Suprapubic skin (tissue), 4 donors: ENCODE measurements at places on chromosomes 16 and 17. TPM values are rescaled to one million over a fixed set of nuclear protein-coding genes. Genes with fewer than 3 reads are reported as not detected.

The DBF4B gene
- 3.5 TPM for total RNA-seq

The VPS25 gene
- total RNA-seq: 66.5 TPM

The CHP2 gene
- 102 TPM for total RNA-seq

GRCh38 chr17:352421-353212 lies at the start of gene RPH3AL:
RPH3AL (minus strand) TSS chr17:352807; CDS start chr17:327543, 25,264 bp downstream.
- no peak for DNase-seq

DNA sequence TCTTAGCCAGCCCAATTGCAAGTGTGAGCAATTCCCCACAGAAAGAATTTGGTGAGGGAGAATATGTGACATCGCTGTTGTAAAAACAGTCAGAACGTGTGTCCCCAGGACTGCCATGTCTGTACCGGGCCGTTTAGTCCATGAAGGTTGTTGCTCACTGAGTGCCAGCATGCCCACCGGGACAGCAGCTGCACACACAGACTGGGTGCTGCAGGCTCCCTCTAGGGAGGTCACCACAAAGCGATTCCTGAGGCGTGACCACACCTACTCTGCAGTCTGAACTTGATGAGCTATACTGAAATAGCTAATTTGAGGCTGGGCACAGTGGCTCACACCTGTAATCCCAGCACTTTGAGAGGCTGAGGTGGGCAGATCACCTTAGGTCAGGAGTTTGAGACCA lies 44.1 kb upstream of the ADORA2B start:
- DNase-seq: no peak

DNA sequence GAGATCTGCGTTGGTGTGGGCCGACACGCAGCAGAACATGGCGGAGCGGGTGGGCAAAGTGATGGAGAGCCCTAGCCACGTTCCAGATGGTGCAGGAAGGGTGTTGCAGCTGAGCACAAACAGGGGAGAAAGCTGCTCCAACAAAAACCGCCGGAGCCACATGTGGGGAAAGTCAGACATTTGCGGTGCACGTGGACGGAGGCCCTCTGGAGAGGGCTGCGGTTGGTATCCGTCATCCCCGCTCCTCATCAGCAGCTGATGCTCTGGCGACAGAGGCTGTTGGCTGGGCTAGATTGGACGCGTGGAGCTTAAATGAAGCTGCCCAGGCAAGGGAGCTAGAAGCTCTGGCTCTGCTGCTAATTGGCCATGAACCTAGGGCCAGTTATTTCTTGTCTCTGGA lies 43.5 kb upstream of the ADCY9 start:
- DNase-seq: no peak

DNA sequence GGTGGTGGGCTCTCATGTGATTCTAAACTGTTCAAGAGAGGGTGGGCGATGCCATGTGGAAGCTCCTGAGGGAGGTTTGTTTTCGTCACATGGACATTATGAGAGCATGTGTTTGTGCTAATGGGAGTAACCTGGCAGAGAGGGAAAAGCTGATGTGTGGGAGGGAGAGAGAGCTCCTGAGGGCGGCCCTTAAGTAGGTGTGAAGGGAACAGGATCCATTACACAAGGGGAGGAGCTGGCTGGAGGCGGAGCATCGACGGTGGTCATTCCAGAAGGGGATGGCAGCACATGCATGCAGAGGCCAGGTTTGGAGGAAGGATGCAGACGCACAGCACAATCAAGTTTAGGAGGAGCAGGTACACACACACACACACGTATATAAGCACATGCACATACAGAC lies 197.5 kb downstream of the RPTOR start:
- no peak for DNase-seq

- no peak for DNase-seq
Observed at GRCh38 chr17:74431568-74432423, at the start of gene GPRC5C. GPRC5C (plus strand) TSS chr17:74432088; CDS start chr17:74439777, 7,689 bp downstream.
